ENCODE measurements at places on chromosomes 3 and 15. TPM values are rescaled to one million over a fixed set of nuclear protein-coding genes. Genes with fewer than 3 reads are reported as not detected.

GRCh38 chr3:190345027-190345821 is 23.0 kb upstream of the CLDN1 start:
- no peaks in the 10 kb centered on the region for H3K36me3 ChIP-seq
- H3K27me3 ChIP-seq: no peaks in the 10 kb centered on the region
- peak overlapping the region; percentile 89 for H3K27ac ChIP-seq
- DNase-seq: peak; percentile 90
- peak overlapping the region; percentile 55 for H3K4me3 ChIP-seq
- H3K4me1 ChIP-seq: peaks cover 23% of the 10 kb centered on the region

DNA sequence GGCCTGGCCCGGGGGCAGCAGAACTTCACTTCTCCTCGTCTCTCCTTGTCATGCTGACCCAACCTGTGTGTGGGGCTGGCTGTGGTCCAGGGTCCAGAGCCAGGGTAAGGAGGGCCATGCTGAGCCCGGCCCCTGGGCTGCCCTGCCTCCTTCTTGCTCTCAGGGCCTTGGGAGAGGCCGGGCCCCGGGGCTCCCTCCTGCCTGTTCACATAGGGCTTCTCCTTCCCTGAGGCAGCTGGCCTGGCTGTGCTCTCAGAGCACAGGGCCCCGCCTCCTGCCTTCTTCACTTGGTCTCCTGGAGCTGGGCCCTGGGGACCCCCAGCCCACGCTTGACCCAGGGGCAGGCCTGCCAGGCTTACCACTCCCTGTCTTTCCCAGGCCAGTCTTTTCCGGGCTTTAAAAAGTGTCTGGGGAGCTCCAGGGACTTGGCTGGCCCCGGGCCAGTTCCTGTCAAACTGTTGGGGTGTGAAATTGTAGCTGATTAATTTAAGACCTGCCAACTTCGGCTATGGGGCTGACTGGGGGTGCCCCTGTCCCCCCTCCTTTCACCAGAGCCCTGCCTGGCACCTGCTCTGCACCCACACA is 11.8 kb downstream of the PLXNA1 start:
- no peaks in the 10 kb centered on the region for H3K27me3 ChIP-seq
- H3K36me3 ChIP-seq: no peaks in the 10 kb centered on the region
- no peak for DNase-seq
- no peak overlapping the region for H3K4me3 ChIP-seq
- H3K27ac ChIP-seq: no peak overlapping the region

The GOLGA6L10 gene
- under 0.01 TPM for total RNA-seq

DNA sequence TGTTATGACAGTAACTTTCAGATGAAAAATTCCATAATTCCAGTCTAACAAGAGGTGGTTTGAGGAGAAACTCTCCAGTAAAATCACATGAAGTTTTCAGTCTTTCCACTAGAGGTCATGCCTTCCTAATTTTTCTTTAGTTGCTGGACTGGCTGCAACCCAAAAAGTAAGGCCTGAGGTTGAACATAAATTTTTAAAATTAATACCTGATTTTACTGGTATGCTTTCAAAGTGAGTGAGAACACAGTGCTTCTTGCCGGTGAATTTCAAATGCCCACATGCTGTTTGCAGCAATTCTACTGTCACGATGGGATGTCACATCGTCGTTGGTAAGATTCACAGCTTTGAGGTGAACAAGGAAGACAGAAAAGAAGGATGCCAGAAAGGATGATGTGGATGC is 89.0 kb upstream of the FGF12 start:
- no peaks in the 10 kb centered on the region for H3K36me3 ChIP-seq
- peaks cover 37% of the 10 kb centered on the region for H3K4me1 ChIP-seq
- H3K27ac ChIP-seq: peak overlapping the region; percentile 25

DNA sequence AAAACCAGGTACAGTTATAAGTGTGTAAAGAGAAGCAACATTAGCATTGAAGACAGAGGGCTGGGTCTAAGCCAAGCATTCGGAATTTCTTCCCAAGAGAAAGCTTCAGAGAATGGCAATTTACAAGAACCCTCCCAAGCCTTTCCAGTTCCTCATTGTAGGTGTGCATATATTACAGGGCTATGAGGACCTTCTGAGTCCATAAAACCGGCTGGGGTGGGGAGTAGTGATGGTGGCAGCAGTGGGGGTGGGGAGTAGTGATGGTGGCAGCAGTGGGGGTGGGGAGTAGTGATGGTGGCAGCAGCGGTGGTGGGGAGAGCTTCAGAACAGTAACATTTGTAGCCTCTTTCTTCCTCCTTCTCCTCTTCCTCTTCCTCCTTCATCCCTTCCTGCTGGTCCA is 368.7 kb upstream of the UMPS start:
- peaks cover 11% of the 10 kb centered on the region for H3K27me3 ChIP-seq
- no peak for DNase-seq
- H3K4me3 ChIP-seq: no peak overlapping the region
- H3K36me3 ChIP-seq: no peaks in the 10 kb centered on the region

DNA sequence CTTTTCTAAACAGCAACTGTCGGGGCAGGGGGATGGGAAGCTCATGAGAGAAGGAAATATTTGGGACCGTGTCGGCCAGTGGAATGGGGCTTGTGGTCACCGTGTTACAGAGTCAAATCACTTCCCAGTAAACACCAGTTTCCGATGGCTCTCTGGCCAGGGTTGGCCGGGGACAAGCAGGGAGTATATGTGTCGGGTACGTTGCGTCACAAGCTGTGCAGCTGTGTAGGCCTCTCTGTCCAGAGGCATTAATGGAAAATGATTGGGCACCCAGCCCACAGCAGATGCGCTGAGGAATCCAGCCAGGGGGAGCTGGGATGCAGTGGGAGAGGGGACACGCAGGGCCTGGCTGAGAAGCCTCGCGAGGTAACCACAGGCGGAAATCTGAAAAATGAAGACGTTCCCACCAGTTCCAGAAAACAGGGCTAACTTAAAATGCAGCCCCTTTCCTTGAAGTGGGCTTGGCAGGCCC is 15.8 kb upstream of the ALDH1A3 start:
- H3K27me3 ChIP-seq: no peaks in the 10 kb centered on the region
- H3K4me1 ChIP-seq: peaks cover 5% of the 10 kb centered on the region
- no peak for DNase-seq
- no peaks in the 10 kb centered on the region for H3K36me3 ChIP-seq

The LRRN1 gene
- not detected for total RNA-seq

- no peak for DNase-seq
- no peaks in the 10 kb centered on the region for H3K27me3 ChIP-seq
- H3K4me1 ChIP-seq: no peaks in the 10 kb centered on the region
- H3K4me3 ChIP-seq: no peak overlapping the region
- H3K36me3 ChIP-seq: peaks cover 49% of the 10 kb centered on the region
These were observed 52.7 kb downstream of the LDHAL6B start for GRCh38 chr15:59259137-59259943.

DNA sequence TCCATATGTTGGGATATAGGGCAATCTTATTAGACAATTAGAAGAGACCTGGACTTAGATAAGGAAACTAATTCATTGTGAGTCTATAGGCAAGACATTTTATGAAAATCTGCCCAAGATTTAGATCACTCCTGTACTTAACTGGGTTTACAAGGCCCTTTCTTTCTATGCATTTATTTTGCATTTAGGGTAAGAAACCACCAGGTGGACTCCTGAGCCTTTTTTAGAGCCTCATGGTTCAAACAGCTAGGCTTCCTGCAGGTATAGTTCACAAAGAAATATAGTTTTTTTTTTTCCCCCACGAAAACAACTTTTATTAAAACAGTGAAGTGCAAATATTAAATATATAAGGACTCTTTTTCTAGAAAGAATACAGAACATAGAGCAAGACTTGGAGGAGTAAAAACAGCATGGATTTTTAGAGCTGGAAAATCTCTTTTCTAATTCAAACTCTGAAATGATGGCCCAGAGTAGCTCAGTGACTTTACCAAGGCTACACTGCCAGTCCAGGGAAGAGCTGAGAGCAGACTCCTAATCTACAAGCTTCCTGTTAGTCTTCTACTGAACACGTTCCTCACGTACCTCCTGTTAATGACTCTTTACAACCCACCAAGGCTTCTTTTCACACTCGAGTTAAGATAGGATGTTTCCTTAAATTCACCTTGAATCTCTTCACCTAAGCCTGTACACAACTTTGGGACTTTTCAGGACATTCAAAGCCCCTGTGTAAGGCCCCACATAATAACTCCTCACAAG is 400.9 kb upstream of the ATP11B start:
- no peaks in the 10 kb centered on the region for H3K27me3 ChIP-seq
- DNase-seq: no peak
- H3K36me3 ChIP-seq: no peaks in the 10 kb centered on the region
- no peak overlapping the region for H3K4me3 ChIP-seq
- no peak overlapping the region for H3K27ac ChIP-seq
- H3K4me1 ChIP-seq: no peaks in the 10 kb centered on the region

- no peak for DNase-seq
- no peak overlapping the region for H3K27ac ChIP-seq
- H3K4me3 ChIP-seq: no peak overlapping the region
- H3K27me3 ChIP-seq: peaks cover 16% of the 10 kb centered on the region
These were observed 105.9 kb downstream of the MOBP start for GRCh38 chr3:39573392-39573791.

The DLL4 gene
- not detected for total RNA-seq

- no peak overlapping the region for H3K27ac ChIP-seq
- H3K4me1 ChIP-seq: no peaks in the 10 kb centered on the region
- peak; percentile 60 for DNase-seq
- no peaks in the 10 kb centered on the region for H3K36me3 ChIP-seq
These were observed 272.3 kb upstream of the NECTIN3 start for GRCh38 chr3:110799271-110799670.

The MAP1A gene
- total RNA-seq: 61.9 TPM

The LRRC2 gene
- total RNA-seq: 10.8 TPM

The SUCNR1 gene
- under 0.01 TPM for total RNA-seq

The ZNF501 gene
- total RNA-seq: 9.0 TPM

DNA sequence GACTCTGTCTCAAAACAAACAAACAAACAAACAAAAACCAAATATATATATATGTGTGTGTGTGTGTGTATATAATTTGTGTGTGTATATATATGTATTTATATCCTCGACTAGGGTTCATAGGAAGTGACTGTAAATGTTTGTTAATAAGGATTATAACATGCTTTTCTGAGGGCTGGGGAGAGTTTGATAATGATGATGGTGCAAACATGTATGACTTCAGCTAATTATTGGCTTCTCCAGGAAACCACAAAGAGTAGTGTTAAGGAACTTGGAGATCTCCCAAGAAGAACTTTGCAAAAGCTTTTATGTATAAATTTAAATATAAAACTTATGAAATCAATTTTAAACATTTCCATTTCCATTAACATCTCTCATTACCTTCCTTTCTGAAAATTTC is 3.9 kb upstream of the OPA1 start:
- H3K27ac ChIP-seq: no peak overlapping the region
- no peaks in the 10 kb centered on the region for H3K36me3 ChIP-seq
- DNase-seq: no peak
- H3K4me3 ChIP-seq: no peak overlapping the region

The SUSD5 gene
- 0.13 TPM for total RNA-seq

DNA sequence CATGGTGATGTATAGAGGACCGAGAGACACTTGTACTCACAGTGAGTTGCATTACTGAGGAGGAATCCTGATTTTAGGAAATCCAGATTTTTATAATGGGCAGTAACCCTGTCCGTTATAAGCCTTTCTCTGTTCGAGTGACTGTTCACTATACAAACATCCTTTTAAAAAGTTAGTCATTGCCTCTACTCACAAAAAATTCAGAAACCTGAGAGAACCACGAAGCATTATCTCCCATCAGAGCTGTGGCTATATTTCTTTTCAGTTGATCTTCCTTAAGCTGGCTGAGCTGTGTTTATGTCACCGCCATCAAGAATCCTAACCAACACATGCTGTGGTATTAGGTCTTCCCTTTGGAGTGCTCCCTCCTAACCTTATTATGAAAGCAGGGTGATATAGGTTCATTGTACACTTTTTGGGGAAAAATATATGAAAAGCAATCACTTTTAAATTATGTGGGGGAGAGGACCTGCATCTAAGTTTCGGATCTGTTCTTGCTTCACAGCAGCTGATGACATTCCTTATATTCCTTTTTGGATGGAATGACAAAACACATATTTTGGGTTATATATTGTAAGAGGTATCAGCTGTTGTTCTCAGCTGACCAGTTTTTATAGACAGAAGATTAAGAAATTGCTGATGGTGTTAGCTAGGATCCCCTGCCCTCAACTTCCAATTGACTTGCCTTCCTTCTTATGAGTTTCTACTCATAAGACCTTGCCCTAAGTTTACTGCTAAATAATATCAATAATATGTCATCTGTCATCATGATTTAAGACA is 465.9 kb upstream of the RASGRP1 start:
- H3K36me3 ChIP-seq: no peaks in the 10 kb centered on the region
- no peak overlapping the region for H3K4me3 ChIP-seq
- H3K27me3 ChIP-seq: no peaks in the 10 kb centered on the region
- DNase-seq: peak; percentile 8

DNA sequence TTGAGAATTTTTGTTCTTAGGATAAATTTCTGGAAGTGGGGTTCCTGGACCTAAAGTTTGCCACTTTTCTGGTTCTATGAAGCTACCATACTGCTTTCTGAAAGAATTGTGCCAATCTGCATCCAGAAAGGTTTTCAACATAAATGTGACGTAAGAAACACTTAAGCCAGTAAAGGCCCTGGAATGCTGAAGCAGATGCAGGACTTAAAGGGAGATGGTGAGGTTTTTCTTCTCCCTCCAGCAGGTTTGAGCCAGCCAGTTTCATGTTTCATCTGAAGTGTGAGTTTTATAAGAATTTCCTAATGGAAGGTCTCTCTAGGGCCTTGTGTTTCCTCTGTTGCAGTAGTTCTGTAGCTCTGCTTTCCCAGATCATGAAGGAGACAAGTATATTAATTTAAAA is 33.1 kb downstream of the ZNF592 start:
- H3K27me3 ChIP-seq: no peaks in the 10 kb centered on the region
- no peaks in the 10 kb centered on the region for H3K4me1 ChIP-seq
- no peak overlapping the region for H3K4me3 ChIP-seq
- H3K36me3 ChIP-seq: 0 out of 2 replicates have a peak, but pooled peaks cover 4% of the 10 kb centered on the region
- H3K27ac ChIP-seq: no peak overlapping the region
- DNase-seq: peak; percentile 42

The GXYLT2 gene
- 10.0 TPM for total RNA-seq

The IQCF5 gene
- not detected for total RNA-seq

- no peaks in the 10 kb centered on the region for H3K36me3 ChIP-seq
- H3K4me3 ChIP-seq: no peak overlapping the region
- no peaks in the 10 kb centered on the region for H3K27me3 ChIP-seq
These were observed 22.1 kb upstream of the HEG1 start for GRCh38 chr3:125077864-125078263.

The TP63 gene
- not detected for total RNA-seq

DNA sequence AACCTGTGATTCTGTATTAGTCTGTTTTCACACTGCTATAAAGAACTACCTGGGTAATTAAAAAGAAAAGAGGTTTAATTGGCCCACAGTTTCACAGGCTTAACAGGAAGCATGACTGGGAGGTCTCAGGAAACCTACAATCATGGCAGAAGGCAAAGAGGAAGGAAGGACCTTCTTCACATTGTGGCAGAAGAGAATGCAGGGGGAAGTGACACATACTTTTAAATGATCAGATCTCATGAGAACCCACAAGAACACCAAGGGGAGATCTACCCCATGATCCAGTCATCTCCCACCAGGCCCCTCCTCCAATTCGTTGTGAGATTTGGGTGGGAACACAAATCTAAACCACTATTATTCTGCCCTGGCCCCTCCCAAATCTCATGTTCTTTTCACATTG is 6.1 kb downstream of the ZKSCAN7 start:
- H3K36me3 ChIP-seq: peaks cover 6% of the 10 kb centered on the region
- no peaks in the 10 kb centered on the region for H3K27me3 ChIP-seq
- no peak for DNase-seq
- H3K4me1 ChIP-seq: no peaks in the 10 kb centered on the region

- H3K27me3 ChIP-seq: no peaks in the 10 kb centered on the region
- no peaks in the 10 kb centered on the region for H3K4me1 ChIP-seq
- no peak for DNase-seq
- no peak overlapping the region for H3K27ac ChIP-seq
- H3K4me3 ChIP-seq: no peak overlapping the region
These were observed 428.5 kb upstream of the PROK2 start for GRCh38 chr3:72213296-72214065.

The CLEC3B gene
- 45.4 TPM for total RNA-seq

Measured in GM23248 (cell line).